NCI-H748 treated with DMSO at 0.1 percent for 48 hours (cell line): ENCODE measurements at places on chromosomes 5 and 9.

DNA sequence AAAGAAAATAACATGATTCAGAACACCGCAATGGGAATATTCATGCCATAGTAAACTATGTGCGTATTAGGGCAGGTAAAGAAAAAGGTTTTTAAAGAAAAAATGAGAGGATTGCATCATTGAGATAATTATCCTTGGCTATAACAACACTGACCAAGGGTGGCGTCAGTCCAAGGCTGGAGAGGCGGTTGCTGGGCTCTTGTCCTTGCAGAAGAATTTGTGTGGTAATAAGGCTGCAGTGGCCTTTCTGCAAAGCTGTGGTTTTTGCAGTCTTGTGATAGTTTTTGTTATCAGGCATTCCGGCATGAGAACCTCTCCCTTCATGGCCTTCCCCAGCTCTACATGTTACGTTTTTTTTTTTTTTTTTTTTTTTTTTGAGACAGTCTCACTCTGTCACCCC is 14.0 kb downstream of the BOD1 start:
- no peak for DNase-seq

DNA sequence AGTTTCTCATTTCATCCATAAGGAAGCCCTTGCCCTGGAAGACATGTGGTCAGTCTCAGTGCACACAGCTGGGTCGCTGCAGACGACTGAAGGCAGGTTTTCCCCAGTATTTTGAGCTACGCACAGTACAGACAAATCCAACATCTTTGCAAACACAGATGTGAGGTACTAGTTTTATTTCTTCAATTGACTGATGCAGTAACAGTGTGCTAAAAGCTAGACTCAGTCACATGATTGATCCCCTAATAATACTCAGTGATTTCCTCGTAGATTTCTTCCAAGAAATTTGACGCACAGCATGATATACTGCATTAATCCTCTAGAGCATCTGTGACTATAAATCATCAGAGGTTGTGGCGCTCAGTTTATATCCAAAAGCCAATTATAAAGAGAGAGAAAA is 346.1 kb downstream of the DIRAS2 start:
- DNase-seq: no peak

DNA sequence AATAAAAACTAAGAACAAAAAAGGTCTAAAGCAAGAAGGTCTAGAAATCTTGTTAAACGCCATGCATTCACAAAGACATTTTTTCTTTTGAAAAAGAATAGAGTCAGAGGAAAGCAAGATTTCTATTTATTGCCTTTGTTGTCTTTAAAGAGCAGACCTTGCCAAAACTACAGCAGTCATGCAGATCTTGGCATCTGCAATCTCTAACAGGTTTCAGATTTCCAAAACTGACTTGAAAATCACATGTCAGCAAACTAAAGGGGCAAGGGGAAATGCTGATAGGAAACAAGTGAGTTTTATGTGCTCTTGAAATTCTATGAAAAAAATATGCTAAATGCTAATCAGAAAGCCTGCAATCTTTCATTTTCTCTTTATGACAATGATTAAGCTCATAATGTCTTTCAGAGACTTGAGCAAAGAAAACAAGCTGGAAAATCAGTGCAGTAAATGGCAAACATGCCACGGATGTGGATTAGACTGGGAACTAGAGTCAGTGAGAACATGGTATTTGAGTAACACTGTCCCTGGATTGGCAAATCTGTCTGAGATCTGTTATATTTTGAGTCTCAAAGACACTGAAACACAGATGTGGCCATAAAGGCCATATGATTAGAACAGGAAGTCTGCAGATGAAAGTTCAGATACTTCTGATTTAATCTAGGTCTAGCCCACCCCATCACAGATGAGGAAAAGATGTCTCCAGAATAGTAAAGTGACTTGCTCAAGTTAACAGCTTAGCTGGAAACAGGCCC is 361.4 kb upstream of the RPS23 start:
- no peak for DNase-seq

DNA sequence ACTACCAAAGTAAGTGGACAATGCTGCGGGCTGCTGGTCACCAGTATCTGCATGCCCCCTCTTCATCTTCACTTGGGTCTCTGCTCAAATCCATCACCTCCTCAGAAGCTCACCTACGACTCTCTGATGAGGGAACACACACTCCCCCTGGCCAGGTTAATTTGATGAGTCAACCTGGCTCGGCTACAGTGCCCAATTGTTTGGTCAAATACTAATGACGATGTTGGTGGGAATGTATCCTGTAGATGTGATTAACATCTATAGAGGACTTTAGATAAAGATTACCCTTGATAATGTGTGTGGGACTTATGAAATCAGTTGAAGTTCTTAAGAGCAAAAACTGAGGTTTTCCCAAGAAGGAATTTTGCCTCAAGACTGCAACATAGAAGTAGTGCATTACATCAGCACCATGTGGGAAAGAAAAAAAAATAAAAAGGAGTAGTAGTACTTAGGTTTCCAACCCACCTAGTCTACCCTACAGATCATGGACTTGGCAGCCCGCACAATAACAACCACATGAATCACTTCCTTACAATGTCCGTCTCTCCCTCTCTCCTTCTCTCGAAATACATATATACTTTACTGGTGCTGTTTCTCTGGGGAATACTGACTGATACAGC is 467.3 kb downstream of the DNAH5 start:
- no peak for DNase-seq

- DNase-seq: no peak
These were observed 6.5 kb upstream of the PLIN2 start for GRCh38 chr9:19133549-19134345.

- DNase-seq: peak; percentile 37
These were observed at the start of gene SPOCK1 for GRCh38 chr5:137498736-137499505. Gene SPOCK1 (minus strand): TSS chr5:137499326.

DNA sequence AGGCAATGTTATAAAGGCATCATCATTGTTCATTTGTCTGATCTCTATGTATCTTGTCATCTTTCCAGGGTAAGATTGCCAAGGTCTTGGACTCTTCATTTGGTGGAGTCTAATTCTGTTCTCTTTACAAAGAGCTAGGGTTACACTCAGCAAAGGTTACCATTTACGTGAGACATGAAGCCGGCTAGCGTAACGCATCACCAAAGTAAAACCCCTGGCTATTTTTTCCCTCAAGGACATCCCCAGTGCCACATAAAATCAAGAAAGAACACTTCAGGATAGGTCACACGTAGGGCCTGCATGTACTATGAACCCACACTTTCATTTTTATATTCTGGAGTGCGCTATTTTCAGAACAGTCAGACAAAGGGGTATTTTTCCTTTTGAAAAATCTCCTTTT is 20.0 kb upstream of the MYOT start:
- DNase-seq: no peak

DNA sequence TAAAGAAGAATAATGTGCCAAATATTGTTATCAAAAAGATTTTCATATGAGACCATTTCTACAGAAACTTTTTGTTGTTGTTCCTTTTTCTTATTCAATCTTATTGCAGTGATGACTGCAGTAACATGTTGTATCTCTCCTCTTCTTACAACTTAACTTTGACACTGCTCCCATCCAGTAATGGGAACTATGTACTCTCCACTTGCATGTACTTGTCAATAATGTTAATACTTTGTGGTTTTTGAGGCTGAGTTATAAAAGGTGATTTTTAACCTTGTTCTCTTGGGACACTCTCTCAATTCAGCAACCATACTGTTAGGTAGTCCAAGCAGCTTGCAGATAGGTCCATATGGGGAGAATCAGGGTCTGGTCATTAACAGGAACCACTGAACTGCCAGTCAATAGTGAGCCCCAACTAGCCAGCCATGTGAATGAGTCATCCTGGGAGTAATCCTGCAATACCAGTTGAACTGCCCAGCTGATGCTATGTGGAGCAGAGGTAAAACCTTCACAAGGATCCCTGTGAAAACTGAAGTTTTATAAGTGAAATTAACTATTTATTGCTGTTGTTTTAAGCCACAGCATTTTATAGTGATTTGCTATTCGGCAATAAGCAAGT is 199.6 kb upstream of the DAB2 start:
- no peak for DNase-seq

DNA sequence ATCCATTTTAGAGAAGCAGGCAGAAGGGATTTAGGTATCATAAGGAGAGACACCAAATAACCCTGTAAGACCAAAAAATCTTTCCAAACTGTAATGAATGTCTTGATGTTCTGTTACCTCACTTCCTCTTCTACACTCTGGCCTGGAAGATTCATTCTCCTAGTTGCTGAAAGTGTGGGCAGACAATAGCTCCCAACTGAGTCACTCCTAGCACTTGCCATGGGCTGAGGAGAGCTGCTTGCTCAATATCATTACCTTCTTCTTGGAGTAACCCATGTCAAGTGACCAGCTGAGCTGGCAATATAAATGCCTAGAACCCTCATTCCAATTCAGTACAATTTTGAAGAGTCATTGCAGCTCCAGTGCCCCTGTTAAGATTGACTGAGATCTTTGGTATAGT is 1985.5 kb upstream of the CDH6 start:
- DNase-seq: no peak

GRCh38 chr5:14208071-14209021 is 65.2 kb downstream of the TRIO start:
- no peak for DNase-seq

GRCh38 chr9:95629585-95629984 is 112.8 kb upstream of the PTCH1 start:
- no peak for DNase-seq

GRCh38 chr9:136994888-136995230 is 1.5 kb downstream of the CLIC3 start:
- DNase-seq: no peak

GRCh38 chr9:6917162-6917561 is 159.4 kb downstream of the KDM4C start:
- no peak for DNase-seq

GRCh38 chr5:174327896-174328295 is 282.4 kb downstream of the NSG2 start:
- no peak for DNase-seq

DNA sequence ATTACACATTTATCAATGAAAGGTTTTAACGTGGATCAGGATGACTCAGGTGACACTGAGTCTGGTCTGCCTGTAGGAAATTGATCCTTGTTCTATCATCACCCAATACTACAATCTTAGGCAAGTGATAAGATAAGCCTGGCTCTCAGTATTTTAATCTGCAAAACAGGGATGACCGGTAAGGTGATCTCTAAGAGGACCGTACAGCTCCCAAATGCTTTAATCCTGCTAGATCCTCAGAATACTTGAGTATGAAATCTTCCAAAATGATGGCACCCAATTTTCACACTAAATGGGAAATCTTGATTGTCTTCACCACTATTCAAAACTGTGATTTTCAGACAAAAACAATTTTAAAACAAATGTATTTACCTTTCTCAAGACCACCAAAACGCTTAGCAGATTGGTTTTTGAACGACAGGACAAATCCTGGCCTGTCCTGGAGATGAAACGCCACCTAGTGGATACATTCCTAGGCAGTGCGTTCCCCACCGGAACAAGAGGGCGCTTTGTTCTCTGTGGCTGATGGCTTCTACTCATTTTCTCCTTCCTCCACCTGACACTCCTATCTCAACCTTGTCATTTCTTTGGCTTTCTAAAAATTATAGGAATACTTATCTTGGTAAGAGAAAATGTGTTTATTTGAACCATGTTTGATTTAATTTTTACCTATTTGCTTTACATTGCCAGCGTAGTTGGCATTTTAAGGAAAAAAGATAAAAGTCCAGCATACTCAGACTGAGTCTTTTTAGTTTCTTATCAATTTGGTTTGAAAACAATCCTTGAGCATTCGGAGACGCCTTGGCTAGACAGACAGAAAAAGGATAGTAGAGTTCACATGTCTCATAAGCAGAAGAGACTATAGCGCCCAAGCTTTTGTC is 41.2 kb upstream of the VCAN start:
- peak; percentile 33 for DNase-seq

DNA sequence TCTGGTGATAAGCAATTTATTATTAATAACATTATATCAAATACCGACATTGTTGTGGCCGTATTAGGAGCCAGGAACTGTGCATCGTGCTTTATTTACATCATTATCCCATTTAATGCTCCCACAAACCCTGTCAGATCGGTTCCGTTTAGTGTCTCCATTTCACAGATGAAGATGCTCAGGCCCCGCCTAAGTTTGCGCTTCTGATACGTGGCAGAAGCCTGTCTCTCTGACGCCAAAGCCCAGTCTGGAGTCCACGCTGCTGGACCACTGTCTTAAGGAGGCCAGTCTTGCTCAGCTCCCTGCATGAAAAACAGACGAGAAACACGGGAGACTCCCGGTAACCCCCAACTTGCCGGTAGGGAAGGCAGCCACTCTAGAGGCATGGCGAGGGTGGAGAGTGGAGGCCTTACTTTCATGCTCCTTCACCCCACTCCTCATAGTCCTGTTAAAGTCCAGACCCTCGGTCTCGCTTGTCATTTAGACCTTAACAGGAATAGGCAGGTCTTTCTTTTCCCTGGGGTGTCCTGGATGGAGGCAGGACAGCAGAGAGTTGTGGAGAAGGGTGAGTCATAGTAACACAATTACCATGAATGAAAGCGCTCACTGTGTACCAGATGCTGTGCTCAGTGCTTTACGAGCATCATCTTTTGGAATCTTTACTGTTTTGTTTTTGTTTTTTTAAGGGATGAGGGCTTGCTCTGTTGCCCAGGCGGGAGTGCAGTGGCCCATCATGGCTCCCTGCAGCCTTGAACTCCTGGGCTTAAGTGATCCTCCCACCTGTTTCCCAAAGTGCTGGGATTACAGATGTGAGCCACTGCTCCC is 872 bp downstream of the TXNDC15 start:
- peak; percentile 44 for DNase-seq

- DNase-seq: no peak
These were observed 128.0 kb upstream of the MSX2 start for GRCh38 chr5:174596429-174596828.

- DNase-seq: no peak
These were observed 8.1 kb upstream of the SLC2A8 start for GRCh38 chr9:127388856-127389238.

GRCh38 chr5:161431963-161432362 is 114.6 kb downstream of the GABRB2 start:
- no peak for DNase-seq

GRCh38 chr5:138903130-138903775 is 28.1 kb upstream of the LRRTM2 start:
- peak; percentile 7 for DNase-seq

- DNase-seq: no peak
These were observed 246.7 kb downstream of the ADAMTSL1 start for GRCh38 chr9:18720691-18721090.

DNA sequence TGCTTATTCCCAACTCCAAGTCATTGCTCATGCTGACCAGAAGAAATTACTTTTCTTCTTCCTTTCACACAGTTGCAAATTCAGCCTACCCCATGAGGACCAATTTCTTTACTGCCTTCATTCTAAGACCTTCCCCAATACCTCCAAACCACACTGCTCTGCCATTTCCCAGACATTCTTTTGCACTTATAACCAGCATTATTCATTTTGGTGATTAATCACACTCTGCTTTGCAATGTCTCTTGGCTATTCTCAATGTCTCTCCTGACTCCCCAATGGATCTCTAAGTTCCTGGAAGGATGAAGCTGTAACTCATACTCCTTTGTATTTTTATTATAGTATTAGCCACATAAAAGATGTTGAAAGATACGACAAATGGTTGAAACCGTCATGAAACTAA is 105.7 kb upstream of the RANBP3L start:
- DNase-seq: no peak

- no peak for DNase-seq
These were observed 1.6 kb upstream of the ASPN start for GRCh38 chr9:92483627-92484545.

GRCh38 chr9:26657958-26658357 is 234.6 kb downstream of the CAAP1 start:
- no peak for DNase-seq

- no peak for DNase-seq
These were observed 111.1 kb upstream of the KLF9 start for GRCh38 chr9:70525519-70525918.

GRCh38 chr9:96020792-96021550 is 145.5 kb downstream of the ERCC6L2 start:
- DNase-seq: no peak
